ENCODE measurements at places on chromosomes 3 and 15.

DNA sequence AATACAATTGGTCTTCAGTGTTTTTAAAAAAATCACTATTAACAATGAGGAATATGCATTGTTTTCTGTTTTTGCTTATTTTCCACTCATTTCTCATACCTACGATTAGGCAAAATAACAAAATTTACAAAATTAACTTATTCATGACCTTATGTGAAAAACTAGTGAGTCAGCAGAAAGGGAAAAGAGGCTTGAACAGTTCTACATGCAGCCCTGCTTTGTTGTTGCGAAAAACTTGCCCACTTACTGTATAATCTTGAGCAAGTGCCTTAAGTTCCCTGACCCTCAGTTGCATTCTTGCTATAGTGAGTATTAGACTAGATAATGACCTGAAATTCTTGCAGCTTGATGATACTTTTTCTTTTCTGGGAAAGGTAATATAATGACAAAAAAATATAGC lies 551.1 kb upstream of the BCHE start:
- DNase-seq: no peak

- no peak for DNase-seq
These were observed 223.7 kb upstream of the DPH6 start for GRCh38 chr15:35769656-35770055.

- no peak for DNase-seq
These were observed 25.8 kb upstream of the PRICKLE2 start for GRCh38 chr3:64251019-64251418.

DNA sequence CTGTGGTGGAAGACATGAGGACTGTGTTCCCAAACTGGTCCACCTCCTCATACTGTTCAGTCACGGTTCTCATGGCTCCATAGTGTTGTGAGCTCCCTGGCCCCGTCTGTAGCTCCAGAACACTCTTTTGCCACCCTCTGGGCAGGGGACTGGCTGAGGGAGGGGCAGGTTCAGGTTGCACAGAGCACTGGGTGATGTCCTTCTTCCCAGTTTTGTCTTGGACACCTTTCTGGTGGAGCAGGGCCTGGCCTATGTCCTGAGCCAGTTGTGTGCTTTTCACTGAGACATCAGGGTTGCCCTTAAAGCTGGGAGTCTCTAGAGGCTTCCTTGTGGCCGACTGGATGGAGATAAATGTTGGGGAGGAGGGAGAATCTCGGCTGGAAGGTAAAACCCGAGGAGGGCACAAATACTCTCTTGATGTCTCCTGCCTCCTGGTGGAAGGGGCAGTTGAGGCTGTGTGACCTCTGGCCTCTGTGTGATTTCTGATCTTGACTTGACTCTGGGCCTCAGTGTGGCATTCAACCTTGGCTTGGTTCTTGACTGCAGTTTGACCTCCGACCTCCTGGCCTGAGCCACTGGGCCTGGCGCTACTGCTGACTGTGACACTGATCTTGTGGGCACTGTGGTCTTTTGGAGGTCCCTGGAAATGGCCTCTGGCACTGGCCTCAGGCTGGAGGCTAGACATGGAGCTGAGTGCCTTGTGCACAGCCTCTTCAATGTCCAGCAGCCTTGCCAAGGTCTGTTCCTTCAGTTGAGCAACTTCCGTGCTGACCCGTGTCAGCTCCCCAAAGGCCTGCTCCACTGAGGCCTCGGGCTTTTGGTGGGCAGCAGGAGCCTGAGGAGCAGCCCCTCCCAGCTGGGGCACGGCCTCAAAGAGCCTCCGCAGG lies 8.1 kb downstream of the XIRP1 start:
- DNase-seq: no peak

DNA sequence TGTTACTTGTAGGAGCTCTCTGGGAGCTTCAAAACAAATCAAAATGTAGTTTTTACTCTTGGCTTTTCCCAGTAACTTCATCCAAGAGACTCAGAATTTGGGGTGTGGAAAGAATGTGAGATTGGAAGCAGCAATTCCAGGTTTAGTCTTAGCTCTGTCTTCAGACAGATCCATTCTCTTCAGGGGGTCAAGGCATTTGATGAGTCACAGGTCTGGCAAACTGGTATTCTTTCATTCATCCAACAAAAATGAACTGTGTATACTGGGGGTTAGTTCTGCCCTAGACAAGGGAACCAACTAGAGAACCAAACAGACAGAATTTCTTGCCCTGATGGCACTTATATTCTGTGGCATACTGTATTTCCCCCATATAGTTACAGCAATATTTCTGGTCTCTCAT lies 36.3 kb upstream of the CADPS start:
- DNase-seq: no peak
